Fibroblast of lung (primary cell): ENCODE measurements at places on chromosomes 7 and 10. TPM values are rescaled to one million over a fixed set of nuclear protein-coding genes. Genes with fewer than 3 reads are reported as not detected.
A peak's percentile ranks its signal among the peaks of the same experiment; 100 is the strongest.

GRCh38 chr7:7790041-7790741, 71.8 kb upstream of the RPA3 start:
- no peak for DNase-seq

GRCh38 chr7:135512135-135512887, 2.4 kb upstream of the CNOT4 start:
- DNase-seq: peak; percentile 49

DNA sequence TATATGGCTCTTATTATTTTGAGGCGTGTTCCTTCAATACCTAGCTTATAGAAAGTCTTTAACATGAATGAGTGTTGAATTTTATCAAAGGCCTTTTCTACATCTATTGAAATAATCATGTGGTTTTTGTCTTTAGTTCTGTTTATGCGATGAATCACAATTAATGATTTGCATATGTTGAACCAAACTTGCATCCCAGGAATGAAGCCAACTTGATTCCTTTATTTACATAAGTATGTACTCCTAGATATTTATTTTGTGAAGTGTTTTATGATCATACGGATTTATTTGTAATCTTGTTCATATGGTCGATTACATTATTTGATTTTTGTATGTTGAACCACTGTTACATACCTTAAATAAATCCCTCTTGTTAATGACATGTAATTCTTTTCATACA, 244.3 kb upstream of the KCND2 start:
- peak; percentile 25 for DNase-seq

MSMB gene
- not detected in 2 replicates for polyA plus RNA-seq

GRCh38 chr10:53088961-53089360, 316.4 kb upstream of the MBL2 start:
- no peak for DNase-seq

GRCh38 chr7:149126662-149127266, 640 bp upstream of the ZNF425 start:
- no peak for DNase-seq

DNA sequence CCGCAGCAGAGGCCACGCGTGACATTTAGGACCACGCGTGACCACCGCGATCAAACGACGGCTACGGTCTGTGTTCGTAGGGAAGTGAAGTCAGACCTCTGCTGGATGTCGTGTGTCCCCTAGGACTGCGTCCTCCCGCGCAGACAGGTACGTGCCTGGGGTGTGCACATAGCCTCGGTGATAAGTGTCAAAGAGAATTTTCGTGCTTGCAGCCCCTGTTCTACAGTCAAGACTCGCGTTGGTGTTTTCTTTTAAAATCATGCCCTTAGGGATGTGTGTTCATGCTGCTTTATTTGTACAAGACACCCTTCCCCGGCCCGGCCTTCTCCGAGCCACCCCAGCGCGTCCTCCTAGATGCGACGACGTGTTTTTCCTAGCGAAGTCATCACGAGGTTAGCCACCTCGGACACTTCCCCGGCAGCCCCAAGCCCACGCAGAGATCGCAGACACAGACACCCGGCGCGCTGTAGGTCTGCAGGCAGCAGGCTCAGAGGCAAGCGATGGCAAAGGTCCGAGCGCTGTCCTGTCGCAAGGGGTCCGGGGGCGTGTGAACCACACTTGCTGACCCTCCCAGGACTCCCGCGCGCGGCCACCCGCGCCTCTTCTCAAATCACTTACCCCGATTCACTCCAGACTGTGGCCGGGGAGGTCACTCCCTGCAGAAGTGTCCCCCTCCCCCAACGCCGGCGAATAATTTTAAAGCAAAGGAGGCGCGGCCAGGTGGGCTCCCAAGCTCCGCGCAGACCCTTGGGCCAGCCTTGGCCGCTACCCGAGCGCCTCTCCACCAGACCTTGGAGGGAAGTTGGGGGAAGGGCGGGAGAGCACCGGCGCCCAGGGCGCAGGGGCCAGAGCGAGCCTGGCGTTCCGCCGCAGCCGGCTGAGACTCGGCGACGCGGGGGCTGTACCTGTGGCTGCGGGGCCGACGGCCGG, 552 bp downstream of the MKX start:
- DNase-seq: peak; percentile 9

DNA sequence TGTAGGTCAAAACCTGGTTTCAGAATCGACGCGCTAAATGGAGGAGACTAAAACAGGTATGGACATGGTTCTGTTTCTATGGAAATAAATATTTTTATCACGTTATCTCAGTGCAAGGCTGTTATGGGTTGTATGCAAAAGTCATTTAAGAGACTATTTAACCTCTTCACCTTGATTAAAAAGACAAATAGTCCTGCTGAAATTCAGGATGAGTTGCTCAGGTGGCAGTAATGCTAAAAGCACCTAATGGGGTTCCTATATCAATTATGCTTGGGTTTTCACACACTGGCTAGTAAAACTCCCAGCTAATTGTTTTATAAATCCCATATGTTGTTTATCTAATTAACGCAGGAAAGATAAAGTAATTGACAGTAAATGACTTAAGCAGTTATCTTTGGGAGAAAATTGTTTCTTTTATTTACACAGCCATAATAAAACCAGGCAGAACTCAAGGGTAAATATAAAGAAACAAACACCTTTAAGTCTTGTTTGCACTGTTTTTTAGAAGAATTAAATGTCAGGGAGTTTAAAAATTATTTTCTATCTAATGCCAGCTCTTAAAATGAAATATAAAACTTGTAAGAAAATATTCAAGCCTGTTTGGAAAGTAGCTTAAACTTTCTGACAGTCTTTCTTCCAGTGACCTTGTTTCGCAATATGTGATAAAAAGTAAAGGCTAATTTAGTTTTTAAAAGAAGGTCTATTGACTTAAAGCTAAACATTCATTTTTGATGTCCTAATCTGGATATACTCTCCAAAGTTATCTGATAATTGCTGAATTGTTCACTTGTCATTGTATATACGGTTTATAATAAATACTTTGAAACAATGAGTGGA, 3.2 kb downstream of the HHEX start:
- no peak for DNase-seq

- no peak for DNase-seq
These were observed 23.9 kb downstream of the STEAP1 start for GRCh38 chr7:90178166-90178565.

DNA sequence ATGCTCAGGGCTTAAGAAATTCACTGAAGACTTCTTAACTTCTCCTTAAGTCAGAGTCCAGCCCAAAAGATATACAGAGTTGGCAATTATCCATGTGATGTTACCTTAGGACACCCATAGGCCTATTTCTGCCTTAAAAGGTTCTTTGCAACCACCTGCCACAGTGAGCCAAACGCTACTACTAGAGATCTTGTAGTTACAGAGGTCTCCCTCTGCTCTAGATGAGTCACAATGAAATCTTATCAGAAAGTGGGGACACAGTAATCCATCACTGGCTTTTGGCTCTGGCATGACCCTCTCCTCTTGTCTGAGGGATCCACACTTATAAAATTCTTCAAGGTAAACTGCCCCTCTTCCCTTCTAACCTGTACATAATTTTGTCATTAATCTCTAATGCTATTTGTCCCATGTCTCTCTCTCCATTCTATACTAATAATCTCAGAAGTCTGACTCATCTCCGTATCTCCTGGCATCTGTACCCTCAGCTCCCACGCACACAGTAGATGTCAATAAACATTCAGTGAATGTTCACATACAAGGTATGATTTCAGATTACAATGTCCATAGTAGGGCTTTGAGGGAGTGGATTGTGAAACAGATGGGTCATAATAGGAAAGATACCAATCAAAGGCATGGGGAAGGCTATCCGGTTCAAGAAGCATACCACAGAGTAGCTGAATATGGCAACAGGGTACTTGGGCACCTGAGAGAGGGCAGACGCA, 112.1 kb downstream of the SGMS1 start:
- DNase-seq: peak; percentile 56

GRCh38 chr10:97686301-97686961, 610 bp downstream of the AVPI1 start:
- no peak for DNase-seq

FBXL13 gene
- polyA plus RNA-seq: 0.41 and 0.61 TPM in 2 replicates

ANKRD61 gene
- polyA plus RNA-seq: 0.11 and 0.43 TPM in 2 replicates

- no peak for DNase-seq
These were observed 410.3 kb downstream of the TYW1 start for GRCh38 chr7:67406976-67407375.

DNA sequence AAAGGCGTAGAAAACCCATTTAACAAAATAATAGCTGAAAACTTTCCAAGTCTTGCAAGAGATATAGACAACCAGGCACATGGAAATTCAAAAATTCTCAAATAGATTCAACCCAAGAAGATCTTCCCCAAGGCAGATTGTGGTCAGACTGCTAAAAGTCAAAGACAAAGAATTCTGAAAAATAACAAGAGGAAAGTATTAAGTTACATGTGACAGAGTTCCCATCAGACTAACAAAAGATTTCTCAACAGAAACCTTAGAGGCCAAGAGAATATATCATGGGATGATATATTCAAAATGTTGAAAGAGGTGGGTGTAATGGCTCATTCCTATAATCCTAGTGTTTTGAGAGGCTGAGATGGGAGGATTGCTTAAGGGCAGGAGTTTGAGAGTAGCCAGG, 59.8 kb downstream of the TMEM178B start:
- no peak for DNase-seq

ANXA8L1 gene
- polyA plus RNA-seq: 0.05 and 0.08 TPM in 2 replicates

DNA sequence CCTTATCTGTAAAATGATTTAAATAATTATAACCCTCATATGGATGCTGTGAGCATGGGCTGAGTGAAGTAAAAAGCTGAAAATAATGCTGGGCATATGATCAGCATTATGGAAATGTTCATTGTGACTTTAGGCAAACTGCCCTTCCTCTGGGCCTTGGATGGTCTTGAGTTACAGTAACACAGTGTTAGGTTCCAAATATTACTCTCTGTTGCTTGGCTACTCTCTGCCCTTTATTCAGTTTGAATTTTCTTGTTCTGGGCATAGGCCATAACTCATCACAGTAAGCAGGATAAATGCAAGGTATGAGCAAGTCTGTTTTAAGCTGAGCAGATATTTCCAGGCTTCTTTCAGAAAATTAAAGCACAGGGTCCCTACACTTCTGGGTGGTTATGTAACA, 868.0 kb downstream of the KCNMA1 start:
- DNase-seq: no peak
